ENCODE measurements at places on chromosomes 7 and 10.

- DNase-seq, result peak; percentile 37
Observed at GRCh38 chr7:158018971-158019645, 568.5 kb downstream of the PTPRN2 start.

GRCh38 chr7:23873306-23873705 is 163.3 kb downstream of the STK31 start:
- DNase-seq, result no peak

DNA sequence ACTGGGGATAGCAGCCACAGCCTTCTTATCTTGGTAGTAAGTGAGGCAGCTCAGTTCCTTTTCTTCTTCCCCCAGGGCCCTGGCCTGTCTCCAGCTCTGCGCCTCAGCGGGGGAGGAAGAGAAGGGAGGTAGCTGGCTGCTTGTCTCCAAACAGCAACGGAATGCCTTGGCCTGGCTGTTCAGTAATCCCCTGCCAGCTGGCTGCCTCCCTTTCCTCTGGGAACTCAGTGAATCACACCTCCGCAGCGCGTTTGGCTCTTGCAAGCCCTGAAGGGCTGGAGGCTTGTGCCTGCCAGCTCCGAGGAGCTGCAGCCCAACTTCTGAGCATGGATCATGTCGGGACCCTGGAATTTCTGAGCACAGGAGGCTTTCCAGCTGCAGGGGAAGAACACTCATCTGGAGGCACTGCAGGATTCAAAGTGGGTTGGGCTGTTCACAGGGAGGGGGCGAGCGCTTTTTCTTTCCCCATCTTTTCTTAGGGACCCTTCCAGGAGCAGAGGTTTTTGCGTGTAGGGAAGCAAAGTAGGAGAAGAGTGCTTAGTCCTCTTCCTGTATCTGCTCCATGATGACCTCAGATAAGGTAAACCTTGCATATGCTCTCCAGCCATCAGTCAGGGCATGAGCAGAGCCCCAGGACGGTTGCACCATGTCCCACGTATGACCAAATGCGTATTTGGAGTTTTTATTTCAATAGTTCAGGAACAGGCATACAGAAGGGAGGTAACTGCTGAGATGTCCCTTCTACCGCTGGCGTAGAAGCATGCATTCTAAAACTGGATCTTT is 253.2 kb upstream of the INHBA start:
- DNase-seq, result no peak

DNA sequence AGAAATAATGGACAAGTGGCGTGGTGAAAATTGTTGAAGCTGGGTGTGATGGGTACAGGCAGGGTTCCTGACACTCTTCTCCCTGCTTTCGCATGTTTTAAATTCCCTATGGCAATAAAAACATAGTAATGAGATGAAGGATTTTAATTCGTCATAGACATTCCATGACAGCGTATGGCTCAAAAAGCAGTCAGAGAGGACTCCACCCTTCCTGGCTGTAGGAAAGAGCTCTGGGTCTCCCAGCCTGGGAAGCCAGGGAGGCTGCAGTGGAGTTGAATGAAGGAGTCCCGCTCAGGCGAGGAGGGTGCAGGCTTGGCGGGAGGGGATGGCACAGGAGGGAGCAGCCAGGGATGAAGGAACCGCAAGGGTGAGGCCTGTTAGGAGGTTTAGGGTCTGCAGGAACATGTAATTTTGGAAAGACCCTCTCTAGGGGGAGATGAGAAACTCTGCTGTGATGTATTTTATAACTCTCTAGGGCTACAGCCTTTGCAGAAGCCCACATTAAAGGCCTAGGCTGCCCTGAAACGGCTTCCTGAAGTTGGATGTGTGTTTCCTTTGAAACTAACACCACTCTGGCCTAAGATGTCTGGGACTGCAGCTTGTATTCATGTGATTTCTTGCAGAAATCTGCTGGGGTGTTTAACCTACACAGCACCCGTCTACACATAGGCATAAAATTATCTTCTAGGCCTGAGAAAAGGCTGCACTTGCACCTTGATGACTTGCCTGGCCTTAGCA is 7.6 kb upstream of the LARP4B start:
- no peak for DNase-seq

DNA sequence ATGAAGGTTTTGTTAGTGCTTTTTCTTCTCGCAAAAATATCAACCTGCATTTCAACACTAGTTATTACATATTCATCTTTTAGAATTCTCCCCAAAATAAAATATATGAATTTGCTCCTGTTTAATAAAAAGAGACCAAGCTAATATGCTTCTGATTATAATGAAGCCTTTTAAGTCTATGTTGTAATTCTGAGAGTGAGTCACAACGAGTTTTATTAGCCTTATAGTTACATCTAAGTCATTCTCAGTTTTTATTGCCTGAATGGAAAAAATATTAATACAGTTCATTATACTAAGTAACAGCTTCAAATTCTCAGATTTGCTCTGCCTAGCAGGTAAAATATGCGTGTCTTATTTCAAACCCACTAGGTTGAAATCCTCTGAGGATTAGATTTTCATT is 152.4 kb upstream of the CELF2 start:
- no peak for DNase-seq

DNA sequence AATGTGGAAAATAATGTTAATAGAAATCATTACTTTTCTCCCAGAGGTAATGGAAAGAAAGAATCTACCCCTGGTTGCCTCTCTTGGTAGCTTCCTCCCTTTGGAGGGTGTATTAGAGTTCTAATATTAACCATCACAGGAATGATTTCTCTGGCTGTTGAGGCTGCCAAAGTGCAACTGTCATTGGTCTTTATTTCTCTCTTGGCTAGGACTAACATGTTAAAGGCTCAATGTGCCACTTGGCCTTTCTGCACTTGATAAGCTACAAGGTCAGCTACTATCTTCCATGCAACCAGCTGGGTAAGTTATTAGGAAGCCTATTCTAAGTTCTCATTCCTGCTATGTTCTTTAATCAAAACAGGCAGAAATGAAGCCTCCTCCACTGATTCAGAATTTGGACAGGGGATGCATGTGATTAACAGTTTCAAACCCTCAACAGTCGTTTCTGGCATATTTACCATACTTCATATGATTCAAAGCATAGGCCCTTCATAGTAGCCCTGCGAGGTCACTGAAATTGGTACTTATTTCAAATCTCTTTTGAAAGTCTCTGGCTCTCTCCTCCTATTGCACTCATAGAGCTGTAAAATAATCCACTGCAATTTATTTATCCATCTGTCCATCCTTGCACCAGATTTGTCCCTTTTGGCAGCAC is 645.0 kb downstream of the SORCS1 start:
- no peak for DNase-seq

DNA sequence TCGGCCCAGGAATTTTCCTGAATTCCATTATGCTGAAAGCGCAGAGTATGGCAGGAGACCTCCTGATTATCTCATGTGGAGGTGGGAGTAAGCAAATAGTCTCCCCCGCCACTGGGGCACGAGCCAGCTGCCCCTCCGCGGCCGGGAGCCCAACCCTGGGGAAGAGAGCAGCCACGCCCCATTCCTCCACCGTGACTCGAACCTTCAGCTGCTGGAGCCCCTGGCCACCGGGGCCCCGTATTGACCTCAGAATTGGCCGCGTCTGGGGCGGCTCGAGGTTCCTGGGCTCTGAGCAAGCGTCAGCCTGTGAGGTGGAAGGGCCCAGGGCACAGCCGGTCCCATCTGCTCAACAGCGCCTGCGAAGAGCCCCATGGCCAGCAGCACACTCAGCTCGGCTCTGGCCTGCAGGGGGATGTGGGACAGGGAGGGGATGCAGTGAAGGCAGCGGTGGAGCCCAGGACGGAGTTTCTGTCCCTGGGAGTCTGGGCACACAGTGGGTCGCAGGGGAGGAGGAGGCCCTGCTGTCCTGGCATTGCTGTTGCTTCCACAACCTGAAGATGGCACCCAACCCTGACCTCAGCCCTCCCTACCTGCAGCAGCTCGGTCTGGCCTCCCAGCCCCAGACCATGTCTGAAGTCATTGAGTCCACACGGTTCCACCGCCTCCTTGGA is 97.8 kb downstream of the CHST15 start:
- peak; percentile 28 for DNase-seq

GRCh38 chr7:156236936-156237599 is 403.5 kb upstream of the RNF32 start:
- no peak for DNase-seq

DNA sequence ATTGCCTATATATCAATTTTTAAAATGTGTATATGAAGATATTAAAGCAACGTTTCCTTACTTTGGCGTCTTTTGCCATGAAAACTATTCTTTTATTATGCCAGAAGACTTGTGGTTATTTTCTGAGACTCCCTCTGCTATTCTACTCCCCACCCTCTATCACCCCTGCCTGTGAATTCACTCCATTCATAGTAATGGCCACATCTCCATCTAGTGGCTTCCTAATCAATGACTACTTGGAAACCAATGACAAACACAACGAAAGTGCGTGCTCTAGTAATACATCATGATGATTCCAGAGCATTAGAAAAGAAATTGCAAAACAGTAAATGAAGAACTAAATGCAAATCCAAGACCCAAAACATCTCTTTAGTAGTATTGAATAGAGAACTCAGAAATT is 186.7 kb upstream of the HGF start:
- DNase-seq, result peak; percentile 54

DNA sequence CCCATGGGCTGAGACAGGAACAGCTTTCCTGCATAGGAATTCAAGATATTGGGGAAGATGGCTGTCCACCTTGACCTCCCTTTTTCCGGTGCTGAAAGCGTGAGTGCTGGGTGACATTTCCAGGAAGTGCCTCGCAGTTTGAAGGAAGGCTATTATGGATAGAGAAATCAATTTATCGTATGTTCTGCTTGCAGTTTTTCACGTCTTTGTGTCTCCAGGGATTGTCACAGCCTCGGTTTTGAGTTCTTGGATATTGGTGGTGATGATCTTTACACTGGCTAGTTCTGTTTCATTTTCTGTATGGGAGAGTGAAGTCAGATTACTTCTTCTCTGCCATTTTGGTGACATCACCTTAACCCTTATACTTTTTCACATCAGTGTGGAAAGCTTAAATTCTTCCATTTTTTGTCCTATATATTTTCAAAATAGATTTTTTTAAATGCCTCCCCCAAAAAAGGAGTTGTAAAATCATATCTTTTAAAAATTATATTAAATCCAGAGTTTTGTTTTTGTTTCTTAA is 102.5 kb upstream of the APBB1IP start:
- DNase-seq, result no peak

GRCh38 chr10:75034714-75035258 is 76.7 kb upstream of the SAMD8 start:
- DNase-seq, result no peak

GRCh38 chr10:10078446-10078845 is 939.2 kb upstream of the CELF2 start:
- no peak for DNase-seq

DNA sequence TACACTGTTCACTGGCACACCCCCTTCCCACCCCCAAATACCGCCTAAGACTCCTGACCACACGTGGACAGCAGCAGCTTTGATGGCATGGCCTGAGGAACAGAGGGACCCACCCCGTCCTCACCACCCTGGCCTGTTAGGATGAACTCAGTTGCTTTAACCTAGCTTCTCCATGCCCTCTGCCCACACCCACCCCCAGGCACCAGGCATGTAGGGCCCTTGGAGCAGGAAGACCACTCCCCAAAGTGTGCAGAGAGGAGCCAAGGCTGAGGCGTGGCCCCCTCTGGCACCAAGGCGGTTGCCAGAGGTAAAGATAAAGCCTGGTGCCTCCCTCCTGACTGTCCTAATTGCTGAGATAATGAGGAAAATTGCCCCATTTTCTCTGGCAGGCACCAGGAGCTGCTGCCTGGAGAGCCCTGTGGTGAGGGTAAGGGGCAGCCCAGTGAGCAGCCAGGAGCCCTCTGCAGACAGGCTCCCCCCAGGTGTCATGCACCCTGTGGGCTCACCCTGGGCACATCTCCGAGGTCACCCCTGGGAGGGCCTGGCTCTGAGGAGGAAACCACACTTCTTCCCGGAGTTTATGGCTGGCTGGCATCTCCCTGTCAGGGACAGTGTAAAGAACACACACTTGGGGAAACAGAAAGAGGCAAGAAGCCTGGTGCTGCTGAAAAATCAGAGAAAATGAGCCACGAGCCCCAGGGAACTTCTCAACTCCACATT is 47.7 kb downstream of the LRRC20 start:
- no peak for DNase-seq

DNA sequence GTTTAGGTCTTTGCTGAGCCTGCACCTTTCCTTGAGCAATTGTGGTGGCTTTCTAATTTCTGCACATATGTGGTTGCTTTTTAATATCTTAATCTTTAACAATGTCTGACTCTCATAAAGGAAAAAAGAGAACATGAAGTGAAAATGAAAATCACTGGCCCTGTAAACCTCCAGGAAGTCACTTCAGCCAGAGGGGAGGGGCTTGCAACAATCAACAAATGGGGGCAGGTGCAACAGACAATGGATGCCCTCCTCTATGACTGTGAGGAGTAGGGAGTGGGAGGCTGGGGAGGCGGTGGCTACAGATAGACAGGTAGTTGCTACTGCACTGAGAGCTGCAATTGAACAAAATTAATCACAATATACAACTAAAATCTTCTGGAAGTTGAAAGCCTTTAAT is 1377.4 kb downstream of the XPNPEP1 start:
- no peak for DNase-seq

GRCh38 chr10:76902949-76903348 is 734.7 kb downstream of the KCNMA1 start:
- no peak for DNase-seq

DNA sequence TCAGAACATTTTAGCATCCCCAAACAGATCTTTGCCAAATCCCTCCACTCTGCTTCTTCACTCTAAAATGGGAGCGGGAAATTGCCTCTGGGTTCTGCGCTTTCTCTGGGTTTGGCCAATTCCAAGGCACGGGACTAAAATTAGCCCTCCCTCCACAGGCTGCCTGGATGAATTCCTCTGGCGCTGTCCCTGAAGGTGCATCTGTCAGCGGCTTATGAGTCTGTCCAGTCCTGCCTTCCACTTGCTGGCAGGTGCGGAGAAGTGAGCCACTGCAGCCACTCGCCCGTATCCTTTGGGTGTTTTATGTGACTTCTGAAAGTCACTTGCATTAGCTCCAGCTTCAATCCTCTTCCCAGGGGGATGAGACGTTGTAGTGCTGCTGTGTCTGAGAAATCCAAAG is 121.6 kb downstream of the SH2D4B start:
- DNase-seq, result no peak

DNA sequence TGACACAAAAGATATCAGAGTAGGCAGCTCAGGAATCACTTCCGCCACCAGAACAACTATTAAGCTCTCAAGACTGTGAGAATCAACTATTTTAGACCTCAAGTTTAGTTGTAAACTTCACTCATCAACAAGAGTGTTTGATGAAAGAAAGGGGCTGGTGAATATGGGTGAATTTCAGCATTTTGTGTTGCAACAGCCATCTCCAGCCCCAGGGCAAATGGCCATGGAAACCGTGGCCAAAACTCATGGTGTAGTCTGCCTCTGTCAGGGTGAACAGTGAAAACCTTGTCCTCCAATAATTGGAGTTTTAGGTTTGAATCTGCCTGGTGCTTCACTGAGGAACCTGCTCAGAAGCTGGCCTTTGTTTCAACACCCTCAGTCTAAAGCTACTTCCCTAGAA is 60.0 kb downstream of the POLR1F start:
- no peak for DNase-seq

- DNase-seq, result no peak
Observed at GRCh38 chr7:44386139-44386913, 60.9 kb upstream of the CAMK2B start.

- peak; percentile 46 for DNase-seq
Observed at GRCh38 chr7:38398725-38399321, 125.4 kb upstream of the TARP start.

- peak; percentile 71 for DNase-seq
Observed at GRCh38 chr7:134886353-134887057, 99.8 kb upstream of the AGBL3 start.
